ENCODE measurements at places on chromosomes 3 and 15.

- no peak for DNase-seq
Measured at GRCh38 chr3:178711753-178712152, 175.5 kb downstream of the KCNMB2 start.

GRCh38 chr3:193507566-193507965, 47.1 kb downstream of the ATP13A4 start:
- no peak for DNase-seq

DNA sequence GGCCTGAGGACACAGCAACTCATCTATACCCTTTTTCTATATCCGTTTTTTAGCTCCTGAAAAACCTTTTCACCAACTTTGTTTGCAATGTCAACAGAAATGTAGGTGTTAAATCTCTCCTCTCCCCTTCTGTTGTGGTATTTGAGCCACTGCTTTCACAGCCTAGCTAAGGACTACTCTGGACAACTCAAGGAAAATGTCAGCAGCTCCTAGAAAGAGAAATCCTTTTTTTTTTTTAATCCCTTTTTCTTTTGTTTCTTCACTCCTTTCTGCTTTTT, 176.6 kb downstream of the KLHL25 start:
- no peak for DNase-seq

DNA sequence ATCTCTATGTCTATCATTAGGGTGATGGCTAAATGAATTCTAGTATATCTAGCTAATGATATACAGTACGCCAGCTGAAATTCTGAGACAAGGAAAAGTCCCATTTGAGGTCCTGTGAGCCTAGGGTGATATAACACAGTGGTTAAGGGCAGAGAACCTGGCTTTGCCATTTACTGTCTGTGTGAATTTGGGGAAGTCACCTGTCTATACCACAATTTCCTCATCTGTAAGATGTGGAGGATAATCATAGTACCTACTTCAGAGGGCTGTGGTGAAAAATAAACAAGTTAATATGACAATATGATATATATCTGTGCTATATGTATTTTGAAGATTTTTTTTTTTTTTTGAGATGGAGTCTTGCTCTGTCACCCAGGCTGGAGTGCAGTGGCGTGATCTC, 9.8 kb upstream of the ANKDD1A start:
- DNase-seq = no peak

Data from activated CD8-positive, alpha-beta memory T cell treated with anti-CD3 and anti-CD28 coated beads for 1 hour (primary cell).